ENCODE measurements at places on chromosomes 5 and 9. TPM values are rescaled to one million over a fixed set of nuclear protein-coding genes. Genes with fewer than 3 reads are reported as not detected.

DNA sequence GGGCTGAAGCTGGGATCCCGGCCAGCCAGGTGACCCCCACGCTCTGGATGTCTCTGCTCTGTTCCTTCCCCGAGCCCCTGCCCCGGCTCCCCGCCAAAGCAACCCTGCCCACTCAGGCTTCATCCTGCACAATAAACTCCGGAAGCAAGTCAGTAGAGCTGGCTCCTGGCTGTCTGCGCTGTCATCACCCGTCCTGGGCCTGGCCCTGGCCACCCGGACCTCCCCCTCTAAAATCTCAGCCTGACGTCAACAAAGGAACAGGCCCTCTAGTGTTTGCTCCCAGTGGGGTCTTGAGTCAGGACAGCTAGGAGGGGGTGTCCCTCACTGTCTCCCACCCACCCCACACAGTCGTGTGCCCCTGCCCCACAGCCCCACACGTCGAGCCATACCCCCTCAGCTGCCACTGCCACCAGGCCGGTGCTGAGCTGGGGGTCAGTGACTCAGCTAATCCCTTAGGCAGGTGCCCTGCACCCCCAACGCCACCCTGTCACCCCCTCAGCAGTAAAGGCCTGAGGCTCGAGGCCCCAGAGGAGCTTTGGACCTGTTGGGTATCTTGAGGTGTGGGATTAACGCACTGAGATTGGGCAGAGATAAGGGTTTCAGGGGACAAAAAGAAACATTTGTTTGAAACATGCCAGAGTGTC, 1.1 kb upstream of the LCNL1 start:
- no peak overlapping the region for H3K4me3 ChIP-seq
- H3K27ac ChIP-seq = peak overlapping the region; percentile 15
- H3K27me3 ChIP-seq = peaks cover 3% of the 10 kb centered on the region
- H3K36me3 ChIP-seq = no peaks in the 10 kb centered on the region
- H3K4me1 ChIP-seq = peaks cover 4% of the 10 kb centered on the region
- DNase-seq = no peak

GRCh38 chr5:149221326-149221725, 50.3 kb upstream of the AFAP1L1 start:
- H3K36me3 ChIP-seq = peaks cover 10% of the 10 kb centered on the region
- no peaks in the 10 kb centered on the region for H3K27me3 ChIP-seq
- H3K4me1 ChIP-seq = peaks cover 8% of the 10 kb centered on the region

- no peaks in the 10 kb centered on the region for H3K36me3 ChIP-seq
- DNase-seq = no peak
- no peaks in the 10 kb centered on the region for H3K4me1 ChIP-seq
These were observed 1.1 kb upstream of the ENTPD2 start for GRCh38 chr9:137054932-137055384.

GRCh38 chr5:37090781-37091180, 158.4 kb downstream of the CPLANE1 start:
- H3K4me3 ChIP-seq = no peak overlapping the region
- no peaks in the 10 kb centered on the region for H3K4me1 ChIP-seq
- H3K27ac ChIP-seq = no peak overlapping the region
- no peak for DNase-seq
- H3K36me3 ChIP-seq = no peaks in the 10 kb centered on the region

DNA sequence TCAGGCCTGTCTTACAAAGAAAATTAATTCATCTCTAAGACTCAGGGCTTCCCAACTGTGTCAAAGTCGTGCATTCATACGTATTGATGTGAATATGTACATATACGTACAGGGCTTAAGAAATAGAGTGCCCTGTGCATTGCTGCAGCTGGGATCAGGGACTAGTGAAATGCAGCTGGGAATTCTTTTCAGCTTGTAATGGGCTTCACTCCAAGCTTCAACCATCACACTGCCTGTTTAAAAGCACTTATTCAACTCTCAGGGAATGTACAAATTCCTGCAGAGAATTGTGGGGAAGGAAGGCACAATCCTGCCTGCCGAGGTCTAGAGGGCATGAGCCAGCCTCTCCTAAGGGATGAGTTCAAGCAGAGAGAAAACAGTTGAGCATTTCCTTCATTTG, 59.6 kb upstream of the MAN2A1 start:
- no peak overlapping the region for H3K4me3 ChIP-seq
- H3K27me3 ChIP-seq = peaks cover 3% of the 10 kb centered on the region
- no peaks in the 10 kb centered on the region for H3K36me3 ChIP-seq
- no peaks in the 10 kb centered on the region for H3K4me1 ChIP-seq
- no peak for DNase-seq

DNA sequence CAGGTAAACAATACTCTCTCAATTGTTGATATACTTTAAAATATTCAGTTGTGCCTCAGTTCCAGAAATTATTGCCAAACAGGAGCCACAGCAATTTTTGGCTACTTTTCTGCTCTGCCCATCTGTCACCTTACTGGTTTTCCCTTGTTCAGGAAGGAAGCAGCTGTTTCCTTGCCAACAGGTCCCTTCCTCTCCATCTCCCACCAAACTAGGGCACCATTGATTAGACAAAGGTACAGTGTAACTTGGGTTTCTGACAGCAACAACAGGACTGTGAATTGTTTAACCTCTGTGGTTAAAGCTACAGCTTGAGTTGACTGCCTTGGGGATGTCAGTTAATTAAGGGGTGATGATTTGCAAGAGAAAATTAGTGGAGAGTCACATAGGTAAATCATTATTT, 76.9 kb downstream of the PIP5K1B start:
- H3K4me3 ChIP-seq = no peak overlapping the region
- H3K36me3 ChIP-seq = no peaks in the 10 kb centered on the region

- no peaks in the 10 kb centered on the region for H3K36me3 ChIP-seq
- H3K4me1 ChIP-seq = no peaks in the 10 kb centered on the region
- no peak for DNase-seq
- no peaks in the 10 kb centered on the region for H3K27me3 ChIP-seq
These were observed 161.5 kb downstream of the GABRB2 start for GRCh38 chr5:161385027-161385426.

The PSAT1 gene
- total RNA-seq = 47.3 TPM

The ALG2 gene
- 31.4 TPM for total RNA-seq
